ENCODE measurements at places on chromosomes 11 and 22. TPM values are rescaled to one million over a fixed set of nuclear protein-coding genes. Genes with fewer than 3 reads are reported as not detected.

GRCh38 chr11:2998073-2998850 lies 6.1 kb upstream of the NAP1L4 start:
- no peak for DNase-seq
- H3K36me3 ChIP-seq, result no peaks in the 10 kb centered on the region
- no peak overlapping the region for H3K4me3 ChIP-seq
- no peaks in the 10 kb centered on the region for H3K27me3 ChIP-seq
- H3K27ac ChIP-seq, result no peak overlapping the region

The B4GALNT4 gene
- total RNA-seq, result 10.1 TPM

GRCh38 chr11:11555208-11555607 lies 66.6 kb downstream of the GALNT18 start:
- no peaks in the 10 kb centered on the region for H3K27me3 ChIP-seq
- H3K4me3 ChIP-seq, result no peak overlapping the region
- no peak overlapping the region for H3K27ac ChIP-seq
- DNase-seq, result peak; percentile 42
- H3K36me3 ChIP-seq, result no peaks in the 10 kb centered on the region

GRCh38 chr11:76415073-76415472 lies 29.7 kb upstream of the EMSY start:
- no peak overlapping the region for H3K27ac ChIP-seq
- H3K36me3 ChIP-seq, result no peaks in the 10 kb centered on the region
- H3K4me1 ChIP-seq, result no peaks in the 10 kb centered on the region

DNA sequence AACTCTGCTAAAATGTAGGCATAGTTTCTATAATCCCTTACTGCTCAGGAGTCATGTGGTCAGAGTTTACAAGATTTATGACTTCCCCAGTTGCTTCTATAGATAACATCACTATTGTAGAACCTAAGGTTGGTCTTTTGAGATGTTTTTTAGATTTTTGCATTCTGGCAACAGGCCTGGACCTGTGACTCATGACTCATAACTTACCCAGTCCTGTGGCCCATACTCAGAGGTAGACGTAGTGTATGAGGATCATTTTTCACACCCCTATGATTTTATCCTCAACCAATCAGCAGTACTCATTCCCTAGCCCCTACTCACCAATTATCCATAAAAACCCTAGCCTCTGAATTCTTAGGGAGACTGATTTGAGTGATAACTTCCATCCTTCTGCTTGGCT lies 384.4 kb upstream of the DDI1 start:
- no peak for DNase-seq
- H3K27me3 ChIP-seq, result no peaks in the 10 kb centered on the region
- no peaks in the 10 kb centered on the region for H3K4me1 ChIP-seq
- no peak overlapping the region for H3K4me3 ChIP-seq
- H3K27ac ChIP-seq, result no peak overlapping the region

DNA sequence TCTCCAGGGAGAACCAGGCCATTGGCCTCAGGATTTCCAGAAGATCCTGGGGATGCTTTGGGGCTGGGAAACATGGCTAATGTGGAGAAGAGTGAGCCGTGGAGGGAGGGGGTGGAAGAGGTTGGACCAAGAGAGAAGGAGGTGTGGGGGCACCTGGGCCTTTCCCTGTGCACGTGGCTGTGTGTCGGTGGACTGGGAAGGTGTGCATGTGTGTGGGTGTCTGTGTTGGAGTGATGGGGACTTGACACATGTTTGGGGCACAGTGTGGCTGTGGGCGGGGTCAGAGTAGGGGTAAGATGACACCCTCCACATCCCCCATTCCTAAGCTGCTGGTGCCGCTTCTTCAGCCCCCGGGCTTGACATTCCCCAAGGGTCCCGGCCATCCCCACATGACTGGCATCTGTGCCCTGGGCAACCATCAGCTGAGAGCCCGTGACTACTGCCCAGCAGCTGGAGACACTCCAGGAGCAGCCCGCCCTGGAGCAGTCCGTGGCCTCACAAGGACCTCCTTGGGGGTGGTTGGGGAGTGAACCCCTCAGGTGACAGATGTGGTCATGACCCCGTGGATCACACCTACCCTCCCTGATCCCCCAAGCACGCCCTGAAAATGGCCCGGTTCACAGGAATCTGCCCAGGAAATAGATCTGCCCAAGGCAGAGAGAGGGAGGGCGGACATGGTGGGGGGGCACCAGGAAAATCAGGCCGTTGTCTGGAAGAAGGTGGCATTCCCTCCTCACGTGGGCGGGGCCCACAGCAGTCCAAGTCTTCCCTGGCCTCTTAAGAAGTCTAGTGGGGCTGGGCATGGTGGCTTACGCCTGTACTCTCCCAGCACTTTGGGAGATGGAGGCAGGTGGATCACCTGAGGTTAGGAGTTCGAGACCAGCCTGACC lies 34.8 kb upstream of the SOX10 start:
- peaks cover 30% of the 10 kb centered on the region for H3K4me1 ChIP-seq
- no peaks in the 10 kb centered on the region for H3K36me3 ChIP-seq
- DNase-seq, result no peak
- H3K27ac ChIP-seq, result no peak overlapping the region

DNA sequence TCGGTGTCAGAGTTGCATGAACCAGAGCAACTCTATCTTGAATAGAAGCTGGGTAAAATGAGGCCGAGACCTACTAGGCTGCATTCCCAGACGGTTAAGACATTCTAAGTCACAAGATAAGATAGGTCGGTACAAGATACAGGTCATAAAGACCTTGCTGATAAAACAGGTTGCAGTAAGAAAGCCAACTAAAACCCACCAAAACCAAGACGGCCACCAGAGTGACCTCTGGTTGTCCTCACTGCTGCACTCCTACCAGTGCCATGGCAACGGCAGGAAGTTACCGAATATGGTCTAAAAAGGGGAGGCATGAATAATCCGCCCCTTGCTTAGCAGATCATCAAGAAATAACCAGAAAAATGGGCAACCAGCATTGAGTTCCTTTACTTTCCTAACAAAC lies 2.4 kb upstream of the KAT5 start:
- H3K4me1 ChIP-seq, result peaks cover 12% of the 10 kb centered on the region
- H3K36me3 ChIP-seq, result no peaks in the 10 kb centered on the region
- no peak overlapping the region for H3K27ac ChIP-seq
- no peak overlapping the region for H3K4me3 ChIP-seq

GRCh38 chr11:133506023-133506422 lies 26.3 kb downstream of the OPCML start:
- no peaks in the 10 kb centered on the region for H3K27me3 ChIP-seq
- no peak overlapping the region for H3K27ac ChIP-seq
- no peak overlapping the region for H3K4me3 ChIP-seq
- no peak for DNase-seq
- H3K36me3 ChIP-seq, result no peaks in the 10 kb centered on the region

- no peaks in the 10 kb centered on the region for H3K27me3 ChIP-seq
- H3K27ac ChIP-seq, result no peak overlapping the region
- H3K4me3 ChIP-seq, result no peak overlapping the region
- DNase-seq, result no peak
- H3K36me3 ChIP-seq, result no peaks in the 10 kb centered on the region
These were observed 1.9 kb downstream of the KCTD17 start for GRCh38 chr22:37053310-37054055.

The ANO1 gene
- 25.4 TPM for total RNA-seq

GRCh38 chr11:128506999-128507611 lies 80.3 kb downstream of the ETS1 start:
- H3K36me3 ChIP-seq, result no peaks in the 10 kb centered on the region
- DNase-seq, result peak; percentile 60
- H3K4me1 ChIP-seq, result peaks cover 12% of the 10 kb centered on the region
- no peaks in the 10 kb centered on the region for H3K27me3 ChIP-seq
- no peak overlapping the region for H3K4me3 ChIP-seq

DNA sequence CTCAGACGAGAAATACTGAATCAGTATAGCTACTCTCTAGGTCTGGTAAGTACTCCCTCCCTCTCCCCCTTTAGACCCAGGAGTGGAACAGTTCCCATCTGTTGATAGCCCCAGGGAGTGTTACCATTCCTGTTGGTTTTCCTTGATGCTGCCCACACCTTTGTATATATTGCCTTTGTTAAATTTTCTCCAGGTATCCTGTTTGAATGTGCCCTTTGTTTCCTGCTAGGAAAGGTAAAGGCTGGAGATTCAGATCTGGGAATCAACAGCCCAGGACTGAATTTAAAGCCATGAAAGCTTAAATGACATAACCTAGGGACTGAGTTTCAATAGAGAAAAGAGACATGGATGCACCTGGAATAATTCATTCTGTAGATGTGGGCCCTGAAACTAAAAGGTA lies 68.3 kb downstream of the CCDC83 start:
- no peak for DNase-seq
- no peaks in the 10 kb centered on the region for H3K36me3 ChIP-seq
- H3K27ac ChIP-seq, result no peak overlapping the region
- no peaks in the 10 kb centered on the region for H3K4me1 ChIP-seq
- H3K4me3 ChIP-seq, result no peak overlapping the region

DNA sequence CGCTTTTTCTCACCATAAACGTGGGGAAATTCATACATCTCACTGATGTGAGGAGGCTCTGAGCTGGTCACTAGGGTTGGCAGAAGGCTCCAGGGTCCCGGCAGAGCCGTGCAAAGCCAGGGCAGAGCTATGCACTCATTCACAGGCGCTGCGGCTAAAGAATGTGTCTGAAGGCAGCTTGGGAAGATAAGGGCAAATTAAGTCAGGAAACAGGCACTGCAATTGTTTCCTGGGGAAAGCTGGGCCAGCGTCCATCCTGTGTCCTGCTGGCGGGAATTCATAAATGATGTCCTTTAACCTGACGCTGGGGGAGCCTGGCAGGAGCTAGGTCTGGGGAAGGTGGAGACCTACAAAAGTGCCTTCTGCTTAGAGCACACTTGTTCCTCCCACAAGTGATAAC lies 27.6 kb downstream of the PKNOX2 start:
- H3K27ac ChIP-seq, result no peak overlapping the region
- no peak overlapping the region for H3K4me3 ChIP-seq
- no peaks in the 10 kb centered on the region for H3K4me1 ChIP-seq

The CLDN5 gene
- total RNA-seq, result 29.2 TPM

The UBE2L3 gene
- 66.8 TPM for total RNA-seq

GRCh38 chr22:35604621-35605368 lies 12.3 kb downstream of the MB start:
- no peak for DNase-seq
- no peak overlapping the region for H3K27ac ChIP-seq
- H3K4me1 ChIP-seq, result no peaks in the 10 kb centered on the region
- H3K4me3 ChIP-seq, result no peak overlapping the region

The MS4A5 gene
- 48.1 TPM for total RNA-seq

The FBLN1 gene
- 42.2 TPM for total RNA-seq

DNA sequence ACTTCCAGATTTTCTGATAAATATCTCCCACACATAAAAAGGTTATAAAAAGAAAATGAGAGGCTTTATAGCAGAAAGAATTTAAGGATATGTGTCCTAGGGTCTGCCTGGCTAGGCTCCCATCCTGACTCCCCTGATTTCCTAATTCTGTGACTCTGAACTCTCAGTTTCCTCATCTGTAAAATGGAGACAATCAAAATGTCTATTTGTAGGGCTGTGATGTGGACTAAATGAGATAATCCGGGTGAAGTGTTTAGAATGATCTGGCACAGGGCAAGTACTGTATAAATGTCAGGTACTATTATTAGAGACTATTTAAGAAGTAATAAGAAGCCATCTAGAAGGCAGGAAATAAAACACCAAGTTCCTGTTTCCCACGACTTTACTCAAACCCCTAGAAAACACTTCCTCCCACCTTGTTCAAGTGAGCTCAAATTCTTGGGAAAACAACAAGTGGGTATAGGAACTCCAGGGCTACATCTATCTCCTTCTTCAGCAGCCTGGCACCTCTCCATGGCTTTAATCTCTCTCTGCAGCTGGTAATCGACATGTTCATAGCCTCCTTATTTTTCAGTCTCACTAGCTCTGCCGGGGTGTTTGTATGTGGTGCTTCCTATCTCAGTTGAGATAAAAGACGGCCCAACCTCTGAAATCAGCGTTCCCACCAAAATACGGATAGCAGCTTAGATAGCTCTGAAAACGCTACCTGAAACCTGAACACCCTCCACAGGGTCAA lies 6.7 kb downstream of the ASCC2 start:
- H3K4me3 ChIP-seq, result no peak overlapping the region
- H3K27ac ChIP-seq, result peak overlapping the region; percentile 53
- H3K4me1 ChIP-seq, result peaks cover 29% of the 10 kb centered on the region
- H3K36me3 ChIP-seq, result no peaks in the 10 kb centered on the region
- no peaks in the 10 kb centered on the region for H3K27me3 ChIP-seq

DNA sequence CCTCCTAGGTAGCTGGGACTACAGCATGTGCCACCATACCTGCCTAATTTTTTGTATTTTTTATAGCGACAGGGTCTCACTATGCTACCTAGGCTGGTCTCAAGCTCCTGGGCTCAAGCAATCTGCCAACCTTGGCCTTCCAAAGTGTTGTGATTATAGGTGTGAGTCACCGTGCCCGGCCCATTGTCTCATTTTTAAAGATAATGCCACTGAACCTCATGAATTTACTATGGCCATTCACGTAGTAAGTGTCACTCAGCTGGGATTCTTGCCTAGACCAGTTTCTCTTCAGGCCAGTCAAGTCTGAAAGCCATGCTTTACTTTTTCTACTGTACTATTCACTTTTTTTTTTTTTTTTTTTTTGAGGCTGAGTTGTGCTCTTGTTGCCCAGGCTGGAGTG lies 22.4 kb downstream of the DEPDC5 start:
- no peaks in the 10 kb centered on the region for H3K4me1 ChIP-seq
- H3K27me3 ChIP-seq, result no peaks in the 10 kb centered on the region
- no peak overlapping the region for H3K27ac ChIP-seq
- no peak for DNase-seq
- no peaks in the 10 kb centered on the region for H3K36me3 ChIP-seq

The MICAL2 gene
- total RNA-seq, result 461 TPM

The GTSE1 gene
- 9.0 TPM for total RNA-seq

DNA sequence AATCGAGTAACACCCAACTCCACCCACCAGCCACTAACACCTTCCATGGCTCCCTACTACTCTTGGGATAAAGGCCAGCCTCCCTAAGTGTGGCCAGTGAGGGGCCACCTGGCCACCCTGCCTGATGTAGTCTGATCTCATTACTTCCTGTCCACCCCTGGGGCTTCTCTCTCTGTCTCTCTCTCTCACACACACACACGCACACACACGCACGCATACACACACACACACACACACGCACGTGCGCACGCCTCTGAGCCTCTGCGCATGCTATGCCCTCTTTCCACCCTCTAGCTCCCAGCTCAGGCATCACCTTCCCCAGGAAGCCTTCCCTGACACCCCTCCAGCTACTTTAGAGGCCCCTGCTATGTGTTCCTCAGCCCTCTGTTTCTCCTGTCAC lies 3.9 kb downstream of the MFNG start:
- H3K36me3 ChIP-seq, result no peaks in the 10 kb centered on the region
- H3K27me3 ChIP-seq, result no peaks in the 10 kb centered on the region
- H3K4me3 ChIP-seq, result no peak overlapping the region
- H3K27ac ChIP-seq, result no peak overlapping the region
- DNase-seq, result no peak

The CTR9 gene
- 47.3 TPM for total RNA-seq

Data from testis (tissue), 5 donors.